ENCODE measurements at places on chromosomes 7 and 10.
A peak's percentile ranks its signal among the peaks of the same experiment; 100 is the strongest.

- no peak for DNase-seq
These were observed 240.0 kb upstream of the IMMP2L start for GRCh38 chr7:111802194-111802772.

GRCh38 chr7:108307595-108307994 lies 148.6 kb downstream of the NRCAM start:
- DNase-seq: peak; percentile 91

DNA sequence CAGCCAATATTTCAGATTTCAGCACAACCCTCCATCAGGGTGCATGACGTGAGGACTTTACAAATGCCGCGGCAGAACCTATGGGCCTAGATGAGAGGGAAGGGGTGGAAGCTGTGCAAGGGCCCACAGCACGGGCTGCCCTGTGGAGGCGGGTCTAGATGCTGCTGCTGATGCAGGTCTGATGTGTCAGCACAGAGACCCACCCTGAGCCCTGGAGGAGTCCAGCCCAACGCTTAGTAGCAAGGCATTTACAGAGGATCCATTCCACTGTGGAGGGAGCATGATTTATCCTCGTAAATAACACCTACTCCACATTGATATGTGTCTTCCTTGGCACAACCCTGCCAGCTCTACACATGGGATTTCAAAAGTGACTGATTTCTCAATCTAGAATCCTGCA lies 48.5 kb downstream of the MYL10 start:
- no peak for DNase-seq

DNA sequence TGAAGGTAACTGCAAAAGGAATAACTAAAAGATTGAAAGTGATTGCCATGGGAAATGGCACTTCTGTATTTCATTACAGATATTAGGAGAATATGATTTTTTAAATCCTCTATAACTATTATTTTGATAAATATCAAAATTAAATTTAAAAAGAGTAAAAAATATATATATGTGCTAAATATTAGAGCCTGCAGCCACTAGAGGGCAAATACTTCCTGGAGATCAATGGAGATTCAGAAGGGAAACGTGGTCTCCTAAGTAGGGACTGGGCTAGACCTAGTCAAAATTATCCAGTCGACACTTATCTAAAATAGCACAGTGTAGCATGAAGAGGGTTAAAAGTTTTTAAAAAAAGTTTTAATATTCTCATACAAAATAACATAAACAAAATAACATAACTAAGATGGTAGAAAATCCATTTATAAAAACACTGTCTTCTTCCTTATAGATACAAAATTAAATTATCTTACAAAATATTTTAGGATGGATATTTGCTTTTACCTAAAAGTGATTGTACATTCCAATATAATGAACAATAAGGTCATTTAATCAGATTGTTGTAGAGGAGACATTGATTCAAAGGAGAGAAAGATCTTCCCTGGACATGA lies 434.3 kb downstream of the MDFIC start:
- no peak for DNase-seq

DNA sequence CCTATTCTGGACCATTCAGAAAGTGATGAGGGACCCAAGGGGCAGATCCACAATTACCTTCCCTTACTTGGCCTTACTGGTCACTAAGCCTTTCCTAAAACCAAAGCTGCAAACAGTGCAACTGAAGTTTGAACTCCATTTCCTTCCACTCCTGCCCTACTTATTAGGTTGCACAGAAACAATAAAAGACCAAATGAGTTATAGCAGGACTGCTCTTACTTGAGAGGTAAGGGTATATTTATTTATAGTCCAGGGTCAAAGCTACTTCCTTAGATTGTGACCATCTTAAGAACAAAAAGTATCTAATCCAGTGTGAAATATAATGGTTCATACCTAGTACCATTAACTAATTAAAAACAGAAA lies 27.0 kb downstream of the CDK6 start:
- DNase-seq: no peak

GRCh38 chr10:33276282-33276923 lies 58.1 kb downstream of the NRP1 start:
- no peak for DNase-seq

DNA sequence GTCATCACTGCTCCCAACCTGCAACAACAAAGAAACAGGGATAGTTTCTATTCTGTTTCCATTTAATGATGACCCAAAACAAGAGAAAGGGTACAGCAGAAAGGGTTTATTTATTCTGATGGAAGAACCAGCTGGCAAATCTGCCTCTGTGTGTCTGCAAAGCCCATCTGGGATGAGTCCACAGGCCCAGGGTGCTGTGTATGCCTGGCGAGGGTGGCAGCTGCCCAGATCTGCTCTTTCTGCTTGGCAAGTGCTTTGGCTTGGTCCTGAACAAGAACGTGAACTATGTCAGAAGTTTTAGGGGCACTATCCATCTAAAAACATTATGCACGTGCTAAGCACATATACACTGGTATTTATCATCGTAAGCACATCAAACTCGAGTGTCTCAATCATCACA lies 333.8 kb downstream of the CXCL12 start:
- DNase-seq: no peak

GRCh38 chr10:490256-490655 lies 199.2 kb downstream of the DIP2C start:
- DNase-seq: no peak

GRCh38 chr10:119526149-119526548 lies 16.4 kb downstream of the RGS10 start:
- DNase-seq: no peak

DNA sequence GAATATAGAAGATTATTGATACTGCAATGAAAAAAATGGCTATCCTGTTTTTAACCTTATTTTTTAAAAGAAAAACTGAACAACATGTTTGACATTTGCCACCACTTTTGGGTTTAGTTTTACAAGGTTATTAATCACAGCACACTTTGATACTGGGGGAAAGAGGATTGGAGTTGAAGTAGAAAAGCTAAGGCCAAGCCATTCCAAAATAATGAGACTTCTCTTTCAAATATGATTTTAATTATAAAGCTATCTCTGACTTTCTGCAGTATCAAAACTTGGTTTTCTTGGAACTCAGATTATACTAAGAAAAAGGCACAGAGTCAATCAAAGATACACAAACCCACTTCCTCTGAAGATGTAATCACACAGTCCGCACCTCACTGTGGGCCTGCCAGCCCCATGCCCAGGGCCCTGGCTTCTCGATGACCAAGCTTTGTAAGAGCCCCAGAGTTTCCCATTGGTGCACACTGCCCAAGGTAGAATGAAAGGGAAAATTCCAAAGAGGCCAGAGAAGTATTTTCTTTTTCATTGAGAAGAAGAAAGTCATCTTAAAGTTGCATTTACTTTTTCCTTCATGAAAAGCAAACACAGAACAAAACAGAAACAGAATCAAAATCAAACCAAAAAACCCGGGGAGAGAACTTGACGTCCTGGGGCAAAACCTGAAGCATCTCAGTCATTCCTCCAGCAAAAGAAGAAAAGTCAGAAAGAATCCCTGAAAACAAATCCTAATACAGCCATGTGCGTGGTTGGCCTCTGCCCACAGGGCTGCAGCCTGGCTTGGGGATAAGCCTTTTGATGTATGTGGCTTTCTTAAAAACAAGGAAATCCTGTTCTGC lies 187.7 kb upstream of the KLF6 start:
- no peak for DNase-seq

Data from cerebellar cortex (tissue), 1 donor.